MM.1S (cell line): ENCODE measurements at places on chromosomes 4 and X.

DNA sequence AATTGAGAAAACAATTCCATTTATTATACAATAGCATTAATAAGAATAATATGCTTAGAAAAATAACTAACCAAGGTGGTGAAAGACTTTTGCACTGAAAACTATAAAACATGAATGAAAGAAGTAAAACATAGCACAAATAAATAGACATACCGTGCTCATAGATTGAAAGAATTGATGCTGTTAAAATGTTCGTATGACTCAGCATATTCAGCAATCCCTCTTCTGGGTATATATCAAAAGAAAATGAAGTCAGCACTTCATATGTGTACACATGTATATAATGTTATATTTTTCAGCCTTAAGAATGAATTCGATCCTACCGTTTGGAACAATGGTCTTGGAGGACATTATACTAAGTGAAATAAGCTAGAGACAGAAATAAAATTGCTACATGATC lies 716.3 kb downstream of the GLUD2 start:
- no peak for DNase-seq

DNA sequence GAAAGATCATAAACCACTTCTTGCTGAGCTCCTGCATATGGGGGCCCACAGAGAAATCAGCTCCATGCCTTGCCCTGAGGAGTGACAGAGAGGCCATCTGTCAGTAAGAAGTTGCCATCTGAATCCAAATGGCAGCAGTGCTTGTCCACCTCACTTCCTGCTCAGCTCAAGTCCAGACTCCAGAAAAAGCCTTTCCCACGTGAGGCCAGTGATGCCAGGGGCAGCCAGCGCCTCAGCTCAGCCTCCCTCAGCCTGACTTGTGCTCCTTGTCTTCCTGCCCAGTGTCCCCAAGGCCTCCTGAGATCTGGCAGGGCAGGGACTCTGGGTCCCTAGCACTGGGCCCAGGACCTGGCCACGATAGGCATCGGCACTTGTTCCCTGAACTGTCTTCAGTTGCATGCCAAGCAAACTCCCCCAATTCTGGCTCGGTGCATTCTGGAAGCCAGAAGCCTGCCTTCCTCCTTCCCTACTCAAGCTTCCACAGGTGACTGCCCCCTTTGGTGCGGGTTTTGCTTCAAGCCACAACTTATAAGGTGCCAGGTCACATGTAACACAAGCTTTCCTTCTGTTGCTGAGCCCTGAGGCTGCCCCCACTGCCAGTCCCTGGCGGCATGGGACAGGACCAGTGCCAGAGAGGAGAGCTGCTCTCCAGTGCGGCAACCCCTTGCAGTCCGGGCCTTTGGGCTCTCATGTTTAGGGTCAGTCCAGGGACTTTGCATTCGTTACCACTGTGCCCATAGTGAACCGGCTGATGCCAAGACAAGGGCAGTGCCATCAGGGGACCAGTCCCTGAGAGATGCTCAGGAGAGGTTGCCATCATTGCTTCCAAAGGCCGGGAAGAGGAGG lies 2.2 kb downstream of the ZNF185 start:
- no peak for DNase-seq

DNA sequence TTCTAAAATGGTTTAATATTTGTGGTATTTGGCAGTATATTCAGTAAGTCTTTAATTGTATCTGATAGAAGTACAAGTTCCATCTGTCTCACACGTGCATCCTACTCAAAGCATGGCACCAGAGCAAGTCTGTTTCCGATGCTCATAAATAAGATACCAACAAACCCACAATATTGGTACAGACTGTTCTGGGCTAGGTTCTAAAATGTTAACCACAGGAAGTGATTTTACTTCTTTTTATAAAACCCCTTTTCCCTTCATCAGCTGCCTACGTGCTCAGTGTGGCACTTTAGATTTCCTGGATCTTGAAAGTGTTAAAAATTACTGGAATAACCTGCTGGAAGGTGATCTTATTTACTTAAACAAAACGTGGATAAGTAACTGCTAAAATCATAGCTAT lies 165.1 kb downstream of the CFAP299 start:
- no peak for DNase-seq

GRCh38 chrX:151225843-151226242 lies 49.5 kb downstream of the GPR50 start:
- DNase-seq: no peak

- no peak for DNase-seq
Observed at GRCh38 chr4:125359960-125360634, 45.3 kb downstream of the FAT4 start.

GRCh38 chrX:132444936-132445335 lies 43.9 kb downstream of the MBNL3 start:
- no peak for DNase-seq

DNA sequence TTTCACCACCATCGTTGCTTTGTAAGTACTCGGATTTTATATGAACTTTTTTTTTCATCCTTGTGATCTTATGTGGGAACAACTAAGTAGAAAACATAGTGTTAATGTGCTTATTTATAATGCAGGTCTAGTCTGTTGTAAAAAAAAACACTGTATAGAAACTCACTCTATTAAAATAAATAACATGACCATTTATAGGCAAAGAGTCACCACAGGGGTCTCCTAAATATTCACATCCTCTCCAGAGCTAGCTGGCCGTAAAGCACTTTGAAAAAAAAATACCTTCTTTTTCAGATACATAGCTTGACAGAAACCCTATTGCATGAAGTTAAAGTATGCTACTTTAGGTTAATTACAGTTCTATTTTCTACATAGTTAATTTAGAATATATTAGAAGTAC lies 11.2 kb downstream of the TMEM184C start:
- no peak for DNase-seq

DNA sequence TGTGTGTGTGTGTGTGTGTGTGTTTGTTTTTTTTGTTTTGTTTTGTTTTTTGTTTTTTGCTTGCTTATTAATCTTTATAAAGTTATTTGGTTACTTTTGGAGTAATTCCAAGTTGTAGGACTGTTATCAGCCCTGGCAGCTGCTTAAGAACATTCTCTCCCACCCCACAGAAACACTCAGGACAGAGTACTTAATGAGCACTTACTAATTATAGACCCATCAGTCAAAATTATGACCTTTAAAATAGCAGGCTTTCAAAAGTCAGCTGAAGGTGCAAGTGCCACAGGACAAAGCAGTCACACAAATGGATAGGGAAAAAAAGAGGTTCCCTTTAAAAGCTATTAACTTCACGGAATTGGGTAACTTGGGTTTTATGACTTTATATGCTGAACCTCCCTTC lies 69.0 kb downstream of the BEND2 start:
- no peak for DNase-seq

DNA sequence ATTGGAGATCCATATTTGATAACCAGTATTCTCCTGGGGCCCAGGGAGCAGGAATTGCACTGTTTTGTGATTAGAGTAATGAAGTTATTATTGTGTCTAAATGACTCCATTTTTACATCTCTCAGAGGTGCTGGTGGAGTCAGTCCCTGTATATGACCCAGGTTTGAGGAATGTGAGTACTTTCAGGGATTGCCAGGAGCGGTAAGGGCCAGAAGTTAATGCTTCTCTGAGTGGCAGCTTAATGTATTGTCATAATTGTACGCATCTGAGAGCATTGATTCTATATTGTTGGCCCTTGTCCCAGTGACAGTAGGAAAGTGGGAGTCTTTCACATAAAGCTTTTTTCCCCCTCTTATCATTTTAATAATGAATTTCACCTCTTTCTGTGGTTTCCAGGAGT lies 146.2 kb downstream of the GATB start:
- no peak for DNase-seq

- no peak for DNase-seq
Observed at GRCh38 chr4:101083131-101083530, 264.2 kb downstream of the PPP3CA start.

DNA sequence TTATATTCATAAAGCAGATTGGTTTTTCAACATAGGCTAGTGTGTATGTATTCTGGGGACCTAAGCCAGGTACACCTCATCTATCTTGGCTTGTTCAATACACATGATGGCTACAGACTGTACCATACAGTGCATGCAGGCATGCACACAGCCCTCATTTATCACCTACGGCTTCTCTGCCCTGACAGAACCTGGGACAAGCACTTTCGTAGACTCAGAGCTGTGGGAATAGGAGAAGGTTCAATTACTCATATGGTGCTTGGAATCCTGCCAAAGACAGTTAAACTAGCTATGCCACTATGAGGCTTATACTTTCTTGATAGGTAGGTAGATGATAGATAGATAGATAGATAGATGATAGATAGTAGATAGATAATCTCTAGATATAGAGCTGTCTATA lies 457.2 kb downstream of the GALNTL6 start:
- no peak for DNase-seq

DNA sequence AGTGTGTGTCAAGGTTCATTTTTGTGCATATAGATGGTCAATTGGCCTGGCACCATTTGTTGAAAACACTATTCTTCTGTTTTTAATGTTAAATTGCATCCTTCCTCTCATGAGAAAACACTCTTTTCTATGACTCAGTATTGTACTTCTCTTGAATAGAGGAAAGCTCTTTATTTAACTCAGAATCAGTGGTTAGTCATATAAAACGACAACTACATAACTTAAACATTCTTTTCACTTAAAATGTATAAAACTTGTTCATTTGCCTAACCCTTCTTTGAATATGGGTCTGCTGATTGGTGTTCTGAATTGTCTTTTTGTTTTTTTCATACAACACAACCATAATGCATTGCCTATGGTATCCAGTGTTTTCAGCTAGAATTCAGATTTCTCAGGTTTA lies 17.2 kb upstream of the MRPL1 start:
- DNase-seq: no peak

- no peak for DNase-seq
Observed at GRCh38 chr4:52866734-52867133, 4.6 kb downstream of the RASL11B start.

- no peak for DNase-seq
Observed at GRCh38 chr4:92406488-92406887, 102.7 kb downstream of the GRID2 start.
